ENCODE measurements at places on chromosomes 5 and 9. TPM values are rescaled to one million over a fixed set of nuclear protein-coding genes. Genes with fewer than 3 reads are reported as not detected.

BARHL1 gene
- total RNA-seq = not detected

GPX3 gene
- total RNA-seq = 509 TPM

CRB2 gene
- total RNA-seq = not detected

PDGFRB gene
- 20.4 TPM for total RNA-seq

LCNL1 gene
- 1.4 TPM for total RNA-seq

HTR1A gene
- total RNA-seq = not detected

PCDHA9 gene
- total RNA-seq = 0.05 TPM

PSMD5 gene
- total RNA-seq = 15.5 TPM

NDUFB6 gene
- total RNA-seq = 180 TPM

SLC6A3 gene
- total RNA-seq = not detected

SH3RF2 gene
- 213 TPM for total RNA-seq

COL15A1 gene
- total RNA-seq = 42.9 TPM

CDH12 gene
- total RNA-seq = not detected

HCN1 gene
- not detected for total RNA-seq
